ENCODE measurements at places on chromosomes 5 and 9. TPM values are rescaled to one million over a fixed set of nuclear protein-coding genes. Genes with fewer than 3 reads are reported as not detected.

The AMBP gene
- 0.17 TPM for total RNA-seq

The MRPS27 gene
- 86.7 TPM for total RNA-seq

The GNA14 gene
- total RNA-seq: 0.15 TPM

The TAL2 gene
- 0.29 TPM for total RNA-seq

The PITX1 gene
- total RNA-seq: 12.6 TPM

The LHFPL2 gene
- 84.7 TPM for total RNA-seq

The FBP1 gene
- not detected for total RNA-seq

The CCDC152 gene
- 5.8 TPM for total RNA-seq

The SURF6 gene
- 9.6 TPM for total RNA-seq

The DIRAS2 gene
- 0.66 TPM for total RNA-seq

The ITGA2 gene
- 24.5 TPM for total RNA-seq

The CATSPER3 gene
- 0.17 TPM for total RNA-seq

The TSPAN17 gene
- 33.7 TPM for total RNA-seq

The SLC36A2 gene
- not detected for total RNA-seq

The PAPPA gene
- total RNA-seq: 8.7 TPM

The SLC36A3 gene
- total RNA-seq: not detected

The TAF11L11 gene
- not detected for total RNA-seq

The TPPP gene
- 0.66 TPM for total RNA-seq

The OR2Y1 gene
- total RNA-seq: not detected

The N4BP3 gene
- total RNA-seq: 2.2 TPM

The MAMDC2 gene
- 3.2 TPM for total RNA-seq

The C9orf153 gene
- total RNA-seq: 0.50 TPM

The PCDHA9 gene
- total RNA-seq: under 0.01 TPM

The F2RL2 gene
- total RNA-seq: 42.3 TPM

The OLFM1 gene
- total RNA-seq: 4.9 TPM

The SPINK6 gene
- total RNA-seq: not detected

The IGIP gene
- total RNA-seq: 11.9 TPM

The ZNF474 gene
- 0.33 TPM for total RNA-seq

The RAI14 gene
- 107 TPM for total RNA-seq

The IFNA13 gene
- not detected for total RNA-seq

The C1QTNF2 gene
- 3.2 TPM for total RNA-seq

The ADAMTS2 gene
- total RNA-seq: 76.6 TPM

The CCDC192 gene
- not detected for total RNA-seq

The FCN2 gene
- total RNA-seq: not detected

All from smooth muscle cell of trachea (primary cell).